ENCODE measurements at places on chromosomes 5 and 9.

DNA sequence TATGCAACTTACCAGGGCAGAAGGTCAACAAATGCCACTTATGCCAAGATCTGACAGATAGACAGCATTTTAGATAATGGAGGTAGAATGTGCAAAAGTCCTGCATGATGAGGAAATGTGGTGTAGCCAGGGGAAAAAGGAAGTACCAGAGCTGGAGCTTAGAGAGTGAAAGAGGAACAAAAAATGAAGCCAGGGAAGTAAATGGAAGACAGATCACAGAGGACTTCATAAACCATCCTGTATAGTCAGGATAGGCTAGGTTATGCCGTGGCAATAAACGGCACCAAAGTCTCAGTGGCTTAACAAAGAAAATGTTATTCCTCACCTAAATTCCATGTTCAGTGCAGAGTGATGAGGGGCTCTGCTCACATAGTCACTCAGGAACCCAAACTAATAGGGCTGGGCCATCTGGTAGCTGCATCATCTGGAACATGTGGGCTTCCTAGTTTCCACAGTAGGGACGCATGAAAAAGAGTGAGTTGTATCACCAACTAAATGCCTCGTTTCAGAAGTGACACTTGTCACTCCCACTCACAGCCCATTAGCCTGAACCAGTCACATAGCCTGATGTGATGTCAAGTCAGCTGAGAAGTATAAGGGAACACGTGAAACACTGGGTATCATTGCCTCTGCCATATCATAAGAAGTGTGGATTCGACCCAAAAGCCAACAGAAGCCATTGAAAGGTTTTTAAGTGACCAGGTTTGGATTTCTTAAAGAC, 70.3 kb downstream of the SH3RF2 start:
- no peak for DNase-seq

GRCh38 chr5:69075522-69076179, 18.2 kb upstream of the SLC30A5 start:
- DNase-seq, result no peak

DNA sequence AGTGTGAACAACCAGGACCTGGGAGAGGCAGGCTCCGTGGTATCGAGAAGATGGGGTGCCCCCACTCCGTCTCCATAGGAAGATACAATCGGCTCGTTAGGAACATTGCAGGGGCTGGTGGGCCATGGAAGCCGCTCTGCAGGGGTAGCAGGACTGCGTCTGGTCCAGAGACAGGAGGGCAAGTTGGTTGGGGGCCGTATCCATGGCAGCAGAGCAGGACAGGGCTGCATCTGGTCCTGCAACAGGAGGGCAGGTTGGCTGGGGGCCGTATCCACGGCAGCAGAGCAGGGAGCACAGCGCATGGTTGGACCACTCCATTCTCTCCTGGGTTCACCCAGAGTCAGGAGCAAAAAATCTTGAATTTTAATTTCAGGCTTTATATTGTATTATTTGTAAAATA, 98.2 kb downstream of the ANKRD33B start:
- no peak for DNase-seq

- DNase-seq, result no peak
These were observed 89.9 kb upstream of the PTCH1 start for GRCh38 chr9:95606489-95607350.

DNA sequence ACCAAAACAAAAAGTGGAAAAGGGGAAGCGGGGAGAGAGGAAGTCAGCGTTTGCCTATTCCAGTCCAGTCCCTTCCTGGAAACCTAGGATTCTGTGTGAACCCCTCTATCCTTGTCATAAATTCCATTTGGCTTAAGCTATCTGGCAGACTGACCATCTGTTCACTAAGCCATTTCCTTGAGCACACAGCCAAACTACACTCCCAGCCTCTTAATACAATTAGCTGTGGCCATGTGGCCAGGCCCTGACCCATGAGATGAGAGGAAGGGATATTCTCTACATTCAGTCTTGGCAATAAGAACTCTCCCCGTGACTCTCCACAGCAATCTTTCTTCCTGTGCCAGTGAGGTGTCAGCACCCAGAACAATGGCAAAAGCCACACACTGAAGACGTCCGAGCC, 424.8 kb downstream of the TLE1 start:
- no peak for DNase-seq

GRCh38 chr9:129702589-129703520, 37.4 kb downstream of the PRRX2 start:
- no peak for DNase-seq

DNA sequence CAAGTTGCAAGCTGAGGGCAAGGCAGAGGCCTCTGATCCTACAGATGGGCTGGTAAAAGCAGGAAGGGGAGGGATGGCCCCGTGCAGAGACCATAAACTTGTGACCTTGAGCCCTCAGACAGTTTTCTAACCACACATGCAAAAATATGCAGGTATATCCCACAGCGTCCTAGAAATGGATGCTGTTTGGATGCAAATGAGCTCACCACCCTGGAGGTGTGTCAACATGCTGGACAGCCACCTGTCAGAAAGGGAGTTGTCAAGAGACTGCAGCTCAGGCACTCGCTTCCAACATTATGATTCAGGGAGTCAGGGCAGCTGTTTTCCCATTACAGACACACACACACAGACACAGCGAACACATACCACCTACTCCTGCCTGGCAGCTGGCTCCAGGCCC, 97.3 kb upstream of the PANK3 start:
- DNase-seq, result no peak

DNA sequence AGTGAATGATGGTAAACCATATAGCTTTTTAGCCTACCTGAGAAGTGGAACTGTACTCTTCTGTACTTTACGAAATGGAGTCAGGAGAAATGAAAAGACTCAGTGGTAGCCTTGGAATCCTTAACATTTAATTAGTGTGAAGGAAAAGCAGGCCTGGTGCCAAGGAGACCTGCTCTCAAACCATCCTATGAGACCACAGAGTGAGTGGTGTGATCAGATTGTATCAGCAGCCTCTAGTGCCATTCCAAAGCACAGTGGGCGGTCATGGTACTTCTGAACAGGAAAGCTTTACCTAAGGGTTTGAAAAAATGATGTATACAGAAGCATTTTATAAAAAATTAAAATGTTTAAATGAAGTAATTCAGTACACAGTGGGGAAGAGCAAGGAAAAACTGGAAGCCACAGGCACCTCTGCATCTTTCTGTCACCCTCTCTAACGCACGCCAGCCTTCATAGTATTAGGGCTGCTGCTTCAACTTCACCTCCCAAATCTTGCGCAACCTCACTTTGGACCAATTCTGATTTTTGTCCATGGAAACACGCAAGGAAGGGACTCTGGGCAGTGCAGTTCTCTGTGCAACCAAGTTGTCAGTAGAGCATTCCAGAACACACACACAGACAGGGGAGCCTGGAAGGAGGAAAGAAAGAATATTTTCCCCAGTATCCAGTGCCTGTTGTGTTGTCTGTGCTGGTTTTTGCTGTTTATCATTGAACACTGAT, 203.7 kb downstream of the SH3GL2 start:
- DNase-seq, result no peak

- DNase-seq, result no peak
These were observed 114.1 kb downstream of the CSNK1G3 start for GRCh38 chr5:123626051-123626450.

DNA sequence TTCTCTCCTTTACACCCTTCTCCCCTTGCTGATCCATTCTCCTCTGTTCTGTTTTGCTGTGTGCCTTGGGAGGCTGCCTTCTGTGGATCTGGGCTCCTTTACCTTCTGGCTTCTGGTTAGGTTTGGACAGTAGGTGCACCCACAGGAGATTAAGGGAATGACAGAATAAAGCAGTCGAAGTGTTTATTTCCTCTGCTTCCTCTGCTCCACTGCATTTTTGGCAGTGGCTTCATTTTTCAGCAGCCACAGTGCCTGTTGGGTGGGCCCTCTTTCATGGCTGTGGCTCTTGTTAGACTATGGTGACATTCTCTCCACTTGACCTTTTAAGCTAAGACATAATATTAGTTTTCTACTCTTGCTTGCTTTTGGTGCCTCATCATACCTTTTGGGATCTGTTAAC, 144.1 kb downstream of the CCDC171 start:
- DNase-seq, result no peak

GRCh38 chr5:61267116-61267515, 64.9 kb upstream of the ZSWIM6 start:
- no peak for DNase-seq

GRCh38 chr9:112218908-112219307, 43.8 kb upstream of the SUSD1 start:
- DNase-seq, result peak; percentile 70

DNA sequence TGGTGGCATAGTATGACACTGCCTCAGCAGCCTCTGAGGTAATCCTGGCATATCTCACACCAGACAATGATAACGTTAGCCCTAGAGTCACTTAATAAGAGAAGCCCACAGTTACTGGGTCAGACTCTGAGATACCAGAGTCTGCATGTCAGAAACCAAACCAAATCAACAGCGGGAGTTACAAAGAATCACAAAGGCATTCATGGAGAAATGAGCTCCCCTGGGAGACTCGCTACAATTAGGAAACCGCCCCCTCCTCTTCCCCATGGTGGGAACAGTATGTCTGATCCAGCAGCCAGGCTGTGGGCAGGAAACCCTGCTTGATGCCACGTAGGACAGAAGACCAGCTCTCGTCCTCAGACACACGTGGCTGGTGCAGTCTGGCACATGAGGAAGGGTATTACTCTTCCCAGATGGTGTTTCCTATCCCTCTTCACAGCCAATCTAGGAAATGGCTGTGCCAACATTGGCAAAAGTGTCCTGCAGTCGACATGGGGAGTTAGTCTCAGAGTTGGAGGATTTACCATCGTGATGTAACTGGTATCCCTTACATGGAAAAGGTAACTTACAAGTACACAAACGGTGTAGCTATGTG, 485.4 kb downstream of the ZNF608 start:
- DNase-seq, result no peak

DNA sequence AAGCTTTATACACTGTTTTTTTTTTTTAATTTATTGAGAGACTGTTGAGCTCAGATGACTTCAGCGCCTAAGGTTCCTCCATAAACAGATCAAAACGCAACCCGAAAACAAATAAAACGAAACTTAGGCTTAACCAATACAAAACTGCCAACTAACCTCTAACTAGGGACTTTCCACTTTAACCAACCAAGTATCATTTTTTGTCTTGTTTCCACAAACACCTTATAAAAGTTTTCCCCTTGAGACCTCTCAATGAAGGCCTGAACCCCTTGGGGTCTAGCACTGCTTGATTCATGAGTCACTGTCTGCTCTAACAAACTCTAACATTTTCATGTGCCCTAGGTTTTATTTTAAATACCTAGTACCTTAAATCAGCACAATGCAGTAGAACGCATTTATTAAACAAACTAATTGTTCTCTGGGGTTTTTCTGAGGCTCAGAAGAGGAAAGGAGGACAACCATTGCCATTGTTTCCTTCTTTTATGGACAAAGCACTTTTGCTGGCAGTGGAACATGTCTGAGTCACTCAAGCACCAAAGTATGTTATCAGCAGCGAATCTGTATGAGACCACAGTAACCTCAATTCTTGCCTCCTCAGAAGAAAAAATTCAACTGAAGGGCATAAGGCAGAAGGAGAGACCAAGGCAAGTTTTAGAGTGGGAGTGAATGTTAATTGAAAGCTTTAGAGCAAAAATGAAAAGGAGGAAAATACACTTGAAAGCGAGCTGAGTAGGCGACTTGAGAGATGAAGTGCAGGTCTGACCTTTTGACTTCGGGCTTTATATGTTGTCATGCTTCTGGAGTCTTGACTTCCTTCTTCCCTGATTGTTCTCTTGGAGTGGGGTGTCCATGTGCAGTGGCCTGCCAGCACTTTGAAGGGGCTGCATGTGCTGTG, 97.7 kb upstream of the HCN1 start:
- peak; percentile 35 for DNase-seq

GRCh38 chr5:174751154-174752000, 27.0 kb downstream of the MSX2 start:
- no peak for DNase-seq

GRCh38 chr5:75460532-75460931, 50.9 kb downstream of the CERT1 start:
- no peak for DNase-seq

DNA sequence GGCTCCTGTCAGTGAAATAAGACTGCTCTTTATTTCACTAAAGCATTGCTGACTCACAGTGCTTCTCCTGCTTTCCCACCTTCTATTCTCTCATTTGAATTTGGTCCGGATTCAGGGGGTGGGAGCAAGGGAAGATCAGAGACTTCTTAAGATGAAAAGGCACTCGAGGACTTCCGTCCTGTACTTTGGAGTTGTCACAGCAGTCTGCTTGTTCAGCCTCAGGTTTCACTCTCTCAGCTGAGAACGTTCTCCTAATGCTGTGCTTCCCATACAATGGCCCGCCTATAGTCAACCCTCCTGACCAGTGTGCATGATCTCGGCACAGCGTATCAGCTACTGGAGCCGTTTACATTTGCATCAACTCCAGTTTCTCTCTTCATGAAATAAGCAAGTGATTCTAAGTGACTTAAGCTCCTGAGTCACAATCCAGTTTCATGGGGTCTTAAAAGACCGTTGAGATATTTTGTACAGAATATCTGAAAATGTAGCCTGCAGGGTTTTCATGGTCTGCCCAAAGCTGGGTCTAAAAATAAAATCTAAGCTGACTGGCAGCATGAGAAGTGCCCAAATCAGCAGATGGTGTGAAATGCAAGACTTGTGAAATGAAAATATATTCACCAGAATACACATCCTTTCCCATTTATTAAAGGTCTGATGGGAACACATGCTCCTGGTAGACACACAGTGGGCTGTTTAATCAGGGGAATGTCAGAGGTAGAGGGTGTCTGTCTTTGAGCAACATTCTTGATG, 145.0 kb downstream of the ADCY2 start:
- DNase-seq, result no peak

GRCh38 chr9:85040821-85041465, 371.4 kb downstream of the NTRK2 start:
- no peak for DNase-seq

- DNase-seq, result no peak
These were observed 26.3 kb upstream of the TTC1 start for GRCh38 chr5:159982421-159983173.

DNA sequence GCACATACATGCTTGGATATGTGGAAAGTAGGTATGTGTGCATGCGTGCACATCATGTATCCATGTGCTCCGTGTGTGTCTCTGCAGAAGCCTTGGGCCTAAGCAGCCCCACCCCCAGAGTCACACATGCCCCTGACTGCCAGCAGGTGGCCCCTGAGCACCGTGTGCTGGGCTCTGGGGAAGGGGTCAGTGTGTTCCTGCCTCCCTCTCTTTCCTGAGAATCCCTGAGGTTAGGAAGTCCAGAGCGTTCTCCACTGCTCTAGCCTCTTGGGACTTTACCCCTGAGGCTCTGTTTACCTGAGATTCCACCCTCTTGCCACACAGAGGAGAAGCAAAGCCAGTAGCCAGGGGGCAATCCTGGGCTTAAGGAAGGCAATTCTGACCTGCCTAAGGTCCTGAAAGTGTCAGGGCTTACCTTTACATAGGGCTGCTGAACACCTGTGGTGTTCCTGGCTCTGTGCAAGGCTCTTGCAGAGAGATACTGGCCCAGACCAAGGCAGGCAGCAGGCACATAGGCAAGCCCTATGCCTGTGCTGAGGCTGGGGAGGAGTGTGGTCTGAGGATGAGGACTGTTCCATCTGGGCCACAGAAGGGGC, 207.3 kb downstream of the TMEM38B start:
- DNase-seq, result no peak

GRCh38 chr9:125388978-125389377, 127.4 kb downstream of the GAPVD1 start:
- DNase-seq, result no peak

- DNase-seq, result no peak
These were observed 5.5 kb downstream of the COMMD10 start for GRCh38 chr5:116090302-116090701.

GRCh38 chr5:179753971-179754370, 21.3 kb downstream of the MAML1 start:
- DNase-seq, result no peak

- no peak for DNase-seq
These were observed 643 bp downstream of the PLEKHG4B start for GRCh38 chr5:92401-93220.
